CD4-positive, alpha-beta T cell treated with Interleukin-2 at 100 ng/mL for 4 hours (primary cell): ENCODE measurements at places on chromosomes 11 and 22.

- DNase-seq, result no peak
Observed at GRCh38 chr11:117657794-117658193, 139.2 kb downstream of the DSCAML1 start.

GRCh38 chr11:107859459-107860239 is 1.1 kb upstream of the SLC35F2 start:
- DNase-seq, result peak; percentile 16

DNA sequence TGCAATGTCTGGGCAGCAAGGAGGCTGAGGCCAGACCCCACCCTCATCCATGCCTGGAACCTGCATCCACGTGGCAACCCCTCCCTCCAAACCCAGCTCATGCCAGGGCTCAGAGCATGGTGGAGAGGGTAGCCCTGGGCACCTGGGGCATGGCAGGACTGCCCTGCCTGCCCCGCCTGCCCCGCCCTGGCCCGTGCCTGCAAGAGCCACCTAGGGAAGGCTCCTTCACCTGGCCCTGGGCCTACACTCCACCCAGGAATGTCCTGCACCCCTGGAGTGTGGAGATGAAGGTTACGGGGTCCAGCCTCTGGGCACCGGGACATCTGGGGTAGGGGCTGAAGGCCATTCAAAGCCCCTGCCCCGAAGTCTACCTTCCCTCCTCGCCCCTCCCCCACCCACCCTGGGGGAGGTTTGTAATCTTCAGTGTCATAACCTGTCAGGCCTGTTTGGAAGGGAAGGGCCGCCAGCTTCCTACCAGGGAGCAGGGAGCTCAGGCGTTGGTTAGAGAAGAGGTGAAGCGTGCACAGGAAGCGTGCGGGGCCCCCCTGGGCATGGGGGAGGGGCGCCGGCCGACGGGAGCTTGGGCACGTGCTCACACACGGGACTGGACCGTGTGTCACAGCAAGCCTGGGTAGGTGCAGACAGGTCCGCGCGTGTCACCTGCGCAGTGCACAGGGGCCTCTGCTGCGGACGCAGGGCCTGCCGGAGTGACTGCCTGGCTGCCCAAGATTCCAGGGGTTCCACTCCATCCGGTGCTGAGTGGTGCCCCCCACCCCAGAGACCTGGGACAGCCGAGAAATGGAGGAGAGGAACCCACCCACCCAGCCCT is 30.7 kb upstream of the TH start:
- DNase-seq, result no peak

GRCh38 chr11:86818462-86819192 is 18.3 kb downstream of the PRSS23 start:
- DNase-seq, result peak; percentile 53

GRCh38 chr11:78325274-78325781 is 92.3 kb downstream of the GAB2 start:
- DNase-seq, result peak; percentile 50

DNA sequence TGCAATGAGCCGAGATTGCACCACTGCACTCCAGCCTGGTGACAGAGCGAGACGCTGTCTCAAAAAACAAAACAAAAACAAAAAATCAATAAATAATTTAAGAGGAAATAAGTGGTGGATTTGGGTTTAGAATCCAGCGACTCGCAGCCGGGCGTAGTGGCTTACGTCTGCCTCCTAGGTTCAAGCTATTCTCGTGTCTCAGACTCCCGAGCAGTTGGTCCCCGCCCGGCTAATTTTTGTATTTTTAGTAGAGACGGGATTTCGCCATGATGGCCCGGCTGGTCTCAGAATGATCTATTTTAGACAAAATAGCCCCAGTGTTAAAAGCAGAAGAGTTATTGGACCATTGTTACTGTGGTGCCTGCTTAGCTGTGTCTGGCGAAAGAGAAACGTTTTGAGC is 29.8 kb downstream of the SNU13 start:
- DNase-seq, result no peak

- DNase-seq, result no peak
Observed at GRCh38 chr22:25668437-25668836, 73.6 kb upstream of the MYO18B start.

DNA sequence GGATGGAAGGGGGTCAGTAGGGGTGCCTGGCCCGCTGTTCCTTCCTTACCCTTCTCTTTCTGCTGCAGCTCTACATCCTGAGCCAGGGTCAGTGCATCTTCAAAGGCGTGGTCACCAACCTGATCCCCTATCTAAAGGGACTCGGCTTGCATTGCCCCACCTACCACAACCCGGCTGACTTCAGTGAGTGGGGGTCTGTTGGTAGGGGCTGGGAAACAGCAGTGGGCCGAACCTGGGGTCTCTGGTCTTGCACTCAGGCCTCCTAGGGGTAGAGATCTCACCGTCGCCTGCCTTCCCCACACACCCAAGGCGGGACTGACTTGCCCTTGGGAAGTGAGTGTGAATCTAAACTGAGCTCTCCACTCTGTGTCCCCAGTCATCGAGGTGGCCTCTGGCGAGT is 7.6 kb downstream of the ABCG4 start:
- no peak for DNase-seq

- DNase-seq, result no peak
Observed at GRCh38 chr11:2205981-2206690, 34.5 kb upstream of the TH start.

DNA sequence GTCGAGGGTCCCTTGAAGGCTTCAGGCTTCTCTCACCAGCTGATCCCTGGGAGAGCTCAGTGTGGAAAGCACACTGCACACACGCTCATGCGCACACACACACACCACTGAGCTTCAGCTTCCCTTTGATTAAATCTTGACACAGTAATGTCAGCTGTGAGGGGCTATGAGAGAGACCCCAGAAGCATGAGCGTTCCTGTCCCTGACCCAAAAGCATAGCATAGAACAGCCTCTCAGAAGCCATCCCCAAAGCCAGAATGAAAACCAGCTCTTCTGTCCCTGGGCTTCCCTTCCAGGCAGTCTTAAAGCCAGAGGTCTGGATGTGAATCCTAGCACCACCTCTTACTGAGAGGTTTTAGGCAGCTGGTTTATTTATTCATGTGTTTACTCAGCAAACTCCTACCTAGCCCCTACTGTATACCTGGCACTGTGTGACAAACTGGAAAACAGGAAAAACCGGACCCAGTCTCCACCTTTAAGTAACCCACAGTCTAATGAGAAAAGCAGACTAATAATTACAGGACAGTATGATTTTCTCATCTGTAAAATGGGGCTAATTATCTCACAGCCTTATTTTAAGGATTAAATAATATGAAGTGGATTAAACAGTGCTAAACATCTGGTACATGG is 15.9 kb downstream of the GALNT18 start:
- no peak for DNase-seq

GRCh38 chr11:115912484-115912945 is 408.3 kb upstream of the CADM1 start:
- no peak for DNase-seq

DNA sequence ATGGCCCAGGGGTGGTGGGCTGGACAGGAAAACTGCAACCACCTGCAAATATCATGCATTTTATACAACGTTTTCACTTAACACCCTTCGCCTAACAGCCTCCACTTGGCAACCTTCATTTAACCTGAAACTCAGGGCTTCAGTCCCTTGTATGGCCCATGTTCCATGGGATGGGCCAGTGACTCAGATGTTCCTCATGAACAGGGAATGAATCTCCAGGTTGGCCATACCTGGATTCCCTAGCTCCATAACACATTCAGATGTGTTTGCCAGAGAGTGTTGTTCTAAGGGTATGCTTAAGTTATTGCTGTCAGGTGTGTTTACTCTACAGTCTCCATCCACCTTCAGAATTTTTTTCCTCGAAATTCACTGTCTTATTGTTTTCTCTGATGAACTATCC is 316.9 kb downstream of the JRKL start:
- DNase-seq, result no peak

- DNase-seq, result peak; percentile 19
Observed at GRCh38 chr11:108733479-108734116, 68.7 kb downstream of the DDX10 start.

DNA sequence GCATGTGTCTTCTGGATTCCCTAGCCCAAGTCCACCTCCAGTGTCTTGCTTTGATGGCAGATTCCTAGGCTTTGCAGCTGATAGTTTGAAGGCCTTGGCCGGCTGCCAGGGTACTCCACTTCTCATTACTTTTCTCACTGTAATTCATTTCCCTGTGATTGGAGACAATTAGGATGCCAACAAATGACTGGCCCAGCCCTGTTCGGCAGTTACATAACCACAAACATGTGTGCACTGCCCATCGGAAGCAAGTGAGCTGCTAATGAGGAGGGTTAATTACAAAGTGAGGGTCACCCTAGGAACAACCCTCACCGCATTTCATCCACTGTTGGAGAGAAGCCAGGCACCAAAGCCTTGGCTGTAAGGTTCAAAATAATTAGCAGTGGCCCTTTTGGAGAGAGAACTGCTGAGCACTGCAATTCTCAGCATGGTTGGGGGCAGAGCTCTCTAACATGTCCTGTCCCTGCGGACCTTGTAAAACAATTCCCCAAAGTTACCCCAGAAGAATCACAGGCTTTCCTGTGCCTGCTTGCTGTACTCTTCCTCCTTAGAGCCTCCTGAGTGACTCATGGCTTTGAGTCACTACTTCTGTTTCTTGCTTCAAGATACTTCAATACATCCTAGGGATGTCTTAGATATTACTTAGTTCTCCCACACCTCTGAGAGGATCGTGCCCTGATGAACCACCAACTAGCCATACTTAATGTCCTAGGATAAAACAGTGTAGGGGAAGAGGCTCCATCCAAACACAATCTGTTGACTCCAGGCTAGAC is 109.7 kb upstream of the GALNT18 start:
- DNase-seq, result no peak
